ENCODE measurements at places on chromosomes 7 and 10.

- DNase-seq, result no peak
These were observed 19.9 kb upstream of the MAP3K8 start for GRCh38 chr10:30413996-30414576.

- no peak for DNase-seq
These were observed 152.9 kb downstream of the DNAJB9 start for GRCh38 chr7:108722561-108722960.

- no peak for DNase-seq
These were observed 67.6 kb upstream of the C1GALT1 start for GRCh38 chr7:7114575-7115291.

DNA sequence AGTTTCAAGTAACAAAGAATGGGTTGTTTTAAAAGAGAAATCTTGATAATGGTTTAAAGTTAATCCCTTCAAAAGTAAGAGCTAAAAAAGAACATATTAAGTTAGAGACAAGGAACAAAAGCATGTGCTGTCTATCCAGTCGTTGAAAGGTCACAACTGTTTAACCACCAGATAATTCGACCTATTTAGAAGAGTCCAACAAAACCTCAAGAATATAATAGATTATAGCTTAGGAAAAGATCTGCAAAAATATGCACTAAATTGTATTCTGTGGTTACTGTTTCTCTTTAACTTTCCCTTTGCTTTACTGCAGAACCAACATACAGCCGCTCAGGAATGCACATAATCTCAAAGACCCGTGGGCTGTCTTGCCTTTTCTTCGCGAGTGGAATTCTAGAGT is 74.9 kb downstream of the PCGF5 start:
- DNase-seq, result no peak

DNA sequence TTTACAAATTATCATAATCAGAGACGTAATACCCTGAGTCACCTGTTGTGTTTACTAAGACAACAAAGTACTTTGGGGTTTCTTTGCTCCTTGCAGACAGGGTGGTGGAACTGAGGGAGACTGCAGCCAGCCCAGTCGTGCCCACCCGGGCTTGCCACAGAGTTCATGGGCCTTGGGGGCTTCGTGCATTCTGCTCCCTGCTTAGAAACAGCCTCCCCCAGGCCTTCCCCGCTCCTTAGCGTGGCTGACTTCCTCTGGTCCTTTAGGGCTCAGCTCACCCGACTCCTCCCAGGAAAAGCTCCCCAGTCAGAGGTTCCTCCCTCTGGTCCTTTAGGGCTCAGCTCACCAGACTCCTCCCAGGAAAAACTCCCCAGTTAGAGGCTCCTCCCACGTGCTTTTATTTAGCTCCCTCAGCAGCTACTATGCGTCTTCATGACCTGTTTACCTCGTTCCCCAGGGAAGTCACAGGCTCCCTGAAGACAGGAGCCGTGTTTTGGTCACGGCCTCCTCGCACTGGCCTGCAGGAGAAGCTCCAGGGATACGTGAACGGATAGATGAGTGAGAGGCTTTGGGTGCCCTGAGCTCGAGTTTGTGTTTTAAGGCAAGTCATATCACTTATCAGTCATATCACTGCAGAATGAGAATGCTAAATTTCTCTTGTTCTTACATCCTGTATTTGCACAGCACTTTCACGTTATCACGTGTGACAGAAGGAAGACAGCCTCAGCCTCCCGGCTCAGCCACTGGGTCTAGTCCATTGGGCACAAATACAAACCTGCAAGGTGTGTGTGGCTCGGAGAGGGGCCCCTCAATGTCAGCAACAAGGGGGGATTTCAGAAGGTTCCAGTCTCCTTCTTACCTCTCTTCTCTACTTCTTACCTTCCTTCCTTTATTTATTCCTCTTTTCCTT is 52.7 kb upstream of the VIPR2 start:
- DNase-seq, result no peak

DNA sequence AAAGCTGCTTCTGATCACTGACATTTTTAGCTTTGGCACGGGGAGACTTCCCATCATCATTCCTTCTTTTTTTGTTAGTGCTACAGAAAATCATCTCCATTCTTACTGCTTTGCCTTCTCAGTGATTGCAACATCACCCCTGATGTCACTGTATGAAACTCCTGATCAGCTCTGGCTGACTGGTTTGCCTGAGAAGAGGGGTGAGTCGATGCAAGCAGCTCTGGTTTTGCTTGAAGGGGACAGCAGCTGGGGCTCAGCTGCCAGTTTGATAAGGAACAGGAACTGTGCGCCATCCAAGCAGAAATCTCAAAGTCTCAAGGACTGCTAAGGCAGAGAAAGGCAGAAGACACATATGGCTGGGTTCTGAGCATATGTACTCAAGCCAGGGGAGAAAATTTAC is 808.5 kb upstream of the CELF2 start:
- no peak for DNase-seq

GRCh38 chr7:68862736-68863135 is 735.5 kb upstream of the AUTS2 start:
- DNase-seq, result no peak

- peak; percentile 15 for DNase-seq
These were observed 5.2 kb downstream of the DUSP5 start for GRCh38 chr10:110502851-110503301.

DNA sequence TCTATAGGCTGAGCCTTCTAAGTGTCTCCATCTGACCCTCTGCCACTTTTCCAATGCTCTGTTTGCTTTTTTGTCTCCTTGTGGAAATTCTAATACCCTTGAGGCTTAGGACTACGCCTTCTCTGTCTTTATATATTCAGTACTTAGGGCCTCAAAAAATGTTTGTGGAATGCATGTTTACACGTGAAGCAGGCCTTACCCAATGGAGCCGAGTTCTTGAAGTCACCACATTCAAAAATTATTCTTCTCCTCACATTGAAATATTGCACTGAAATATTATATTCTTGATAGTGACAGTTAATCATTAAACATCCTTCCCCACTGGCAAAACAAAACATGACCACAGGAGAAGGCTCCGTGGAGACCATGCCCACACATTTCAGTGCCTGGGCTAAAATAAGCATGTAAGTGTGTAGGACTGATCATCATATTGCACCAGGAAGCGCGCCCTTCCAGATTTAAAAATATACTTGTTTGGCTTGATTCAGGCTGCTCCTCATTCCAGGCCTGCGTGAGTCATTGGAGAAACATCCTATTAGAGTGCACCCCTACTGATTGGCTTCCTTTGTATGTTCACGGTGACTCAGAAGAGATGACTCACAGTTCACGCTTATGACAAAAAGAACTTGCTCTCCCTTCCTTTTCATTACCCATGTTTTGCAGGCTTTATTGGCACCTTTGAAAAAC is 307.4 kb upstream of the AOAH start:
- DNase-seq, result peak; percentile 28
